IPS-NIHi11 (cell line): ENCODE measurements at places on chromosomes 6 and 20.

DNA sequence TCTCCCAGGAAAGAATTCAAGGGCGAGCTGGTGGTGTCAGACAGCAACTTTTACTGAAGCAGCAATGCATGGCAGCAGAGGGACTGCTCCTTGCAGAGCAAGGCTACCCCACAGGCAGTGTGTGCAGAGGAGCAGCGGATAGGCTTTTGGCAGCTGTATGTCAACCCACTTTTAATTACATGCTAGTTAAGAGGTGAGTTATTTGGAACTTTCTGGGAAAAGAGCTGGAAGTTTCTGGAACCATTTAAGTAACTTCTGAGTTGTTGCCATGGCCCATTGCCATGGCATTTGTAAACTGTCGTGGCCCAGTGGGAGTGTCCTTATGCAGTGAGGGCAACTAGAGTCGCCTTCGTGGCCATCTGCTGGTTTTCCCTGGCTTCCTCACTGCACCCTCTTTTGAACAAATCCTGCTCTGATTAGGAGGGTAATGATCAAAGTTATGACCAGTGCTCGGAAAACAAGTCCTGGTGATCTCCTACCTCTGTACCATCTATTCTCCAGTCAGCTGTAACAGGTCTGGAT lies 34.0 kb downstream of the BPIFB4 start:
- DNase-seq, result no peak

GRCh38 chr6:82970839-82971238 lies 94.8 kb downstream of the UBE3D start:
- no peak for DNase-seq

DNA sequence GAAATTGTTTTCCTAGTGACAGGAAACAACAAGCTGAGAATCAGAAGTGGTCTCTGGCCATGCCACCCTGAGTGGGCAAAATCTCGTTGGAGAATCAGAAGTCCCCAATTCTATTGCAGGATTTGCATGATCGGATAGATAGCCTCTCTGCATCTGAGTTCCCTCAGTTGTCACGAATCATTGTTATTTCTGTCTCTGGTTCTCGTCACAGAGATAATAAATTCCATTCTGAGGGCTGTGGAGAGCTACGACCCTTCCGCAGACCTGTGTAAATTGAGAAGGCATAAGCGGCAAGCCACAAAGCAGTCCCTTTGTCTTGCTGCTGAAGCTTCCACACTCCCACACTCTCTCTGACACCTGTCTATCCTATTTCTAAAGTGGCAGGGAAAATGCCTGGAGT lies 102.4 kb upstream of the CNR1 start:
- DNase-seq, result no peak

DNA sequence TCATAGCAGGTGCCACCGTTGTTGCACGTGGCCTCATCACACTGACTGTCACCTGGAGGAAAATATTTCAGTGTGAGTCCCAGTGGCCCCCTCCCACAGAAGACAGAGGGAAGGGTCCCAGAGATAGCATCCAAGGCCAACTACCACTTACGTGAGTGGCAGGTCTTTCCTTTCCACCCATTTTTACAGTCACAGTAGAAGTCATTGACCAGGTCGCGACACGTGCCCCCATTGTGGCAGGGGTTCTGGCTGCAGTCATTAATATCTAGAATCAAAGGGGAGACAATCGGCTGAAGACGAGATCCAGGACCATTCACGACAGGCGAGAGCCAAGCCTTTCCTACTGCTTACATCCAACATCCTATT lies 28.6 kb downstream of the JAG1 start:
- DNase-seq, result no peak

GRCh38 chr20:61768571-61769285 lies 297.0 kb downstream of the TAF4 start:
- DNase-seq, result no peak

DNA sequence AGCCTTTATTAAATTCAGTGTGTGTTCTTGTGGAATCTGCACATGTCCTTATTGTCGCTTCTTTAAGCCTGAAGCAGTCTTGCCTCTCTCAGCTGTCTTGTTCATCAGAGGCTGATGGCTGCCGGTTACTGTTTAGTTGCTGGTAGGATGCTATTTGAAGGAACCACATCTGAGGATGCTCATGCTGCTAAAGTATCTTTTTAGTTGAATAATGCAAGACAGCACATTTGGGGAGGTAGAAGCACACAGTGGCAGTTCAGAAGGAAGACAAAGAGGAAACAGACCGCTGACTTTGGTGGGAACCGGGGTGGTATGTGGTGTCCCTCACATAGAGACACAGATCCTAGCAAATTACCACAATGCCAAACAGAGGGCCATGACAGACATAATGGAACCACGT lies 144.2 kb upstream of the HDDC2 start:
- no peak for DNase-seq

DNA sequence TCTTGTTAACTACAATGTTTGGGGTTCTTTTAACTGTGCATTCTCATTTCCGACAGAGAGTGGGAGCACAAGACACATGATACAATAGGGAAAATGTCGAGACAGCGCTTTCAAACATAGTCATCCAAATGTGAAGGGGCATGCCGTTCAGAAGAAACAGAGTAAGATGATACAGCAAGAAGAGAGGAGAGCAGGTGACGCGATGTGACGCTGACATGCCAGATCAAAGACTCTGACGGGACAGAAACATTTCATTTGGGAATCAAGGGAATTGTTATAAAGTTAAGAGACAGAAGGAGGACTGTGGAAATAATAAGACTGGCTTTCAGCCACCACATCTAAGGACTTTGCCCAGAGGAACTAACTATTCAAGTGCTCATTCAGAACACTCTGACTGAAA lies 117.4 kb downstream of the FAXC start:
- no peak for DNase-seq
